ENCODE measurements at places on chromosomes 12 and 14. TPM values are rescaled to one million over a fixed set of nuclear protein-coding genes. Genes with fewer than 3 reads are reported as not detected.

The SRRM4 gene
- total RNA-seq: not detected

The PELI2 gene
- total RNA-seq: 3.7 TPM

The FRMD6 gene
- total RNA-seq: 130 TPM

The SMOC1 gene
- not detected for total RNA-seq

The TSHR gene
- not detected for total RNA-seq
